ENCODE measurements at places on chromosomes 2 and 18.

DNA sequence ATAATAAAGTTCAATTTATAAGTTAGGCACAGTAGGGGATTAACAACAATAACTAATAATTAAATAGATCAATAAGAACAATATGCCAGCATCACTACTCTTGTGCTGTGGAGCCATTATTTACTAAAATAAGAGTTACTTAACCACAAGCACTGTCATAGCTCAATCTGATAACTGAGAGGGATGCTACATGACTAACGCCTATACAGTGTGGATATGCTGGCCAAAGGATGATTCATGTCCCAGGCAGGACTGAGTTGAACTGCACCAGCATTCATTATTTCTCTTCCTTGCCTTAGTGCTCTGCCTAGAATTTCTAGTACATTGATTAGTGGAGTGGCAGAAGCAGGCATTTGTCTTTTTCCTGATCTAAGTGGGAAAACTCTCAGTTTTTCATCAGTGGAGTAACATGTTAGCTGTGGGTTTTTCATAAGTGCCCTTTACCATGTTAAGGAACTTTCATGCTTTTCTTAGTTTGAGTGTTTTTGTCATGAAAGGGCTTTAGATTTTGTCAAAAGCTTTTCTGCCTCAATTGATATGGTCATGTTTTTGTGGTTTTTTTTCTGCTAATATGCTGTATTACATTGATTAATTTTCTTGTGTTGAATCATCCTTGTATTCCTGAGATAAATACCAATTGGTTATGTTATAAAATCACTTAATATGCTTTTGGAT is 21.7 kb downstream of the KIAA1328 start:
- no peak for DNase-seq

GRCh38 chr2:144242311-144242710 is 277.6 kb downstream of the ZEB2 start:
- no peak for DNase-seq

DNA sequence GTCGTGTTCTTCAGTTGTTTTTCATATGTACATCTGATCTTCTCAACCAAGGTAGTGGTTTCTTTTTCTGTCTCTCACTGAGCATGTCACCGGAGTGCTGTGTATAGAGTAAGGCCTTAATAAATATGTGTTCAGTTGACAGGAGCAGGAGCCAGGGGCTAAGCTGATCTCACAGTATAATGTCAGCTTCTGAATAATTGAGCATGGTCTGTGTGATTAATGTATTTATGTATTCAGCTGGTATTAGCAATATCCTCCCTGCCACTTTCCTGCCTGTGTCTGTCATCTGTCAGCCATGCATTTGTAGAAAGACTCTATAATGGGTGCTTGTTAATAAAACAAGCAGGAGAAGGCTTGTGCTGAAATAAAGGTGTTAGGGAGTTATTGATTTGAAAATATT is 198.9 kb downstream of the ADCYAP1 start:
- DNase-seq, result no peak

DNA sequence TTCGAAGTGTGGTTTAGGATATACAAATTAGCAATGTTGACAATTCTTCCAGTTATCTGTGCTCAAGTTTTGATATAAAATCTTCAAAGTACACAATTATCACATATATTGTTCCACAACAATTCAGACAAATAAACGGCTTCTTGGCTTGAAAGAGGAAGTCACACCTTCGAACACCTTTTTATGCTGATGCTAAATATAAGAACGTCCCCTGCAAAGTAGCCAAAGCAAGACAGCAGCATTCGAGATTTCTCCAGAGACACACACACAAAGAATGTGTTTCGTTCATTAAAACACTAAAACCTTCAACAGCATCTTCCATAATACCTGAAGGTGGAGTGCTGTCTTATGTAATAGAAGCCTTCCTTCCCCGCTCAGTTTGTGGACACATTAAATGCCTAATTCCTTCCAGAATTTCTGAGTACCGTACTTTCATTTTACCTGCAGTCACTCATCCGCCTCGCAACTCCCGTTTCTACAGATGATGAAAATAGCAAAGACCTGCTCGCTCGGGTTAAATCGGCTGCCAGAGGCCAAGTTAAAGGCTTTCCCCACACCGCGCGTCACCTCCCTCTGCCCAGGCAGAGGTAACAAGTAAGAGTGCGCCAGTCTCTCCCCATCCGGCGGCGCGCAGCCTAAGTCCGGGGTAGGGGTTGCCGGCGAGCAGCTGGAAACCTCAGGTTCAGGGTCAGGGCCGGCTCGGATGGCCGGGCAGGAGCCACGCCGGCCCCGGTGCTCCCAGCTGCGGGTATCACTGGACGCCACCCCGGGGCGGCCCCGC is 847 bp downstream of the SERPINE2 start:
- DNase-seq, result no peak

DNA sequence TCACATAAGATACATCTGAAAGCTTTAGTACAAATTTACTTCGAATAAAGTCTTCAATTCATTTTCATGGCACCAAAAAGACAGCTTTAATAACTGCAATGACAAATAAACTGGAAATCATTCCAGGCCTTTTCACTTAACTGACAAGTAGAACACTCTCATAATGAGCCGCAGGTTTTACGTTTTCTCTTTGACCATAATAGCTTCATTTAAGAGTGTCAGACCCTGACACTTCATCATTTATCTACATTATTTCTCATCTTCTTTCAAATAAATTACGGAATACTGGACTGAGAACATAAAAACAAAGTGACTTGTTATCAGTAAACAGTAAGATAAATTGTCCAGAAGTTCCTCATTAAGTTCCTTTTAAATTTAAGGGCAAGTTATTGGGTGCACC is 1252.9 kb upstream of the ACVR2A start:
- DNase-seq, result no peak

DNA sequence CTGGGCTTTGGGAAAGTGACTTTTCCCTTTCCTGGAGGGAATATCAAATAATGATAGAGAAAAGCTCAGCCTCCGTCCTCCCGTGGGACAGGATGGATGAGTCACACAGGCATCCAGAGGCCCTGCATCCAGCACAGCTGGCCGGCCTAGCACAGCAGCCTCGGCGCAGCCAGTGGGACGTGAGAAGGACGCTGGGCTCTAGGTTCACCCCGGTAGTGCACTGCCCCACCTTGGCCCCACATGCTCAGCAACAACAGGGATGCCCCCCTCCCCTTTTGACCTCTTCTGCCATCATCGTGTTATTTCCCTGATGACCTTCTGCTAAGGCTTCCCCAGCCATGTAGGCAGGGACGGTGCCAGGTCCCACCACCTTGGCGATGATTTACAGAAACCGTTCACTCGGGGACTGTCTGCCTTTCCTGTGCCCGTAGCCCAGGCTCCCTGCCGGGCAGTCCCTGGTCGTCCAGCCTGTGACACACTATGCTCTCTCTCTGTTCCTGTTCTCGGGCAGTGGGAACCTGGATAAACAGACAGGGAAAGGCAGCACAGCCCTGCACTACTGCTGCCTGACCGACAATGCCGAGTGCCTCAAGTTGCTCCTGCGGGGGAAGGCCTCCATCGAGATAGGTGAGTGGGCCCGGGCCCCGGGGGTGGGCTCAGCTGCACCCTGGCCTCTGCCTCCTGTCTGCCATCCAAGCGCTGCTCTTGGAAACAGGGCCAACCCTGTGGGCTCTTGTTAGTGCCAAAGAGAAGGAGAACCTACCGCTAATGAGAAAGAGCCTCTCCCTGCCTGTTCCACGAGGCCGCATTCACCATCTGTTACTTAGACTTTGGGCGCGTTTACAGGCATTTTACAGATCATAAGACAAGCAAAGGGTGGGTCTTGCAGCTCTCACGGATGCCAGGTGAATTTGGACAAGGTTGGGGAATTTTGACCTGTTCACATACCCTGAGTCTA is 44.6 kb downstream of the ITGB1BP1 start:
- no peak for DNase-seq

DNA sequence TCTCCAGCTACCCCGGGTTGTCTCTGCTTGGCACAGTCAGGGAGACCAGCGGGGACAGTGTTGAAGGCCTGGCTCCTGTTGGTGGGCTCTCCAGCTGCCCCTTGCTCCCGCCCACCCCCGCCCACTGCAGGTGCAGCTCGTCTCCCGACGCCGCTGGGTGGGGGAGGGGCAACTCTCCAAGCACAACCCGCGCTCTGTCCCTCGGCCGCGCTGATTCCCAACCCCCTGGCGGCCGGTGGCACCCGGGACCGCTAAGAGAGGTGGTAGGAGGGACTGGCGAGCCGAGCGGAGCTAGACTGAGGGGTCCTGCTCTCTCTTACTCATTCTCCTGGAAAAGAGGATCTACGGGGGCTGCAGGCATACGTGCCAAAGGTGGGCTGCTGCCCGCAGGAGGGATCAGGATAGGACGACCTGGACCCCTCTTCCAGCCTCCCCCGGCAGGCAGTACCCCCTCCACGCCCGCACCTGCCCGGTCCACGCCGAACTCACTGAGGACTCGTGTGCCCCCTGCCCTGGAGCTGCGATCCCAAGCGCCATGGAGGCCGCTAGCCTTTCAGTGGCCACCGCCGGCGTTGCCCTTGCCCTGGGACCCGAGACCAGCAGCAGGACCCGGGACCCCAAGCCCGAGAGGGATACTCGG is 44.5 kb downstream of the DDX18 start:
- DNase-seq, result no peak

- peak; percentile 78 for DNase-seq
Observed at GRCh38 chr2:179059026-179059700, 9.2 kb upstream of the CCDC141 start.

DNA sequence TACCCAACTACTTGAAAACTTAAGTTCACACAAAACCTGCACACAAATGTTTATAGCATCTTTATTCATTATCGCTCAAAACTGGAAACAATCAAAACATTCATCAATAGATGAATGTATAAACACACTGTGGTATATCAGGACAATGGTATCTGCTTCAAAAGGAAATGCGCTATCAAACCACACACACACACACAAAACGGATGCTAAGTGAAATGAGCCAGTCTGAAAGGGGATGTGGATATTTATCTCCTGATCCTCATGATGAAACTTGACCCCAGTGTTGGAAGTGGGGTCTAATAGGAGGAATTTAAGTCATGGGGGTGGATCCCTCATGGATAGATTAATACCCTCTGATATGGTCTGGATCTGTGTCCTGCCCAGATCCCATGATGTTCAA is 22.0 kb downstream of the PDCL3 start:
- DNase-seq, result peak; percentile 59

GRCh38 chr2:131046918-131047652 is 46.2 kb downstream of the FAM168B start:
- DNase-seq, result no peak

GRCh38 chr2:73890301-73891092 is 2.3 kb upstream of the ACTG2 start:
- DNase-seq, result no peak

All from MV-4-11 (cell line).